Stimulated activated CD8-positive, alpha-beta memory T cell treated with anti-CD3 and anti-CD28 coated beads, Interleukin-4, amount 100 ng/mL, for 1 hour (primary cell): ENCODE measurements at places on chromosomes 5 and 9.

DNA sequence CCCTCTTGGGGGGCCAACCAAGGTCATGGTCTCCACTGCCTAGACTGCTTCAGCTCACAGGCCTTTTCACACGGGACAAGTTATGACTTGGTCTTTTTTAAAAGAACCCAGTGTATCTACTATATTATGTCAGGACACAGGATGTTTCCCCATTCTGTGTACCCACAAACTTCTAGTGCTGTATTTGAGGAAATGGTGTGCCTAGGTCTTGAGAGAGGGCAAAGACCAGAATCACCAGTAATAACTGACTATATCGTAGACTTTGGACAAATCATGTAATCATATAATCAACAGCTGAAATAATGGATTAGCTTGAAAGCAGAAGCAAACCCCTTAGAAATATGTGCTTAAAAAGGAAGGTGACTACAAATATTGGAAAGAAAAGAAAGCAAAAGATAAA, 133.3 kb downstream of the ARL15 start:
- DNase-seq = no peak

DNA sequence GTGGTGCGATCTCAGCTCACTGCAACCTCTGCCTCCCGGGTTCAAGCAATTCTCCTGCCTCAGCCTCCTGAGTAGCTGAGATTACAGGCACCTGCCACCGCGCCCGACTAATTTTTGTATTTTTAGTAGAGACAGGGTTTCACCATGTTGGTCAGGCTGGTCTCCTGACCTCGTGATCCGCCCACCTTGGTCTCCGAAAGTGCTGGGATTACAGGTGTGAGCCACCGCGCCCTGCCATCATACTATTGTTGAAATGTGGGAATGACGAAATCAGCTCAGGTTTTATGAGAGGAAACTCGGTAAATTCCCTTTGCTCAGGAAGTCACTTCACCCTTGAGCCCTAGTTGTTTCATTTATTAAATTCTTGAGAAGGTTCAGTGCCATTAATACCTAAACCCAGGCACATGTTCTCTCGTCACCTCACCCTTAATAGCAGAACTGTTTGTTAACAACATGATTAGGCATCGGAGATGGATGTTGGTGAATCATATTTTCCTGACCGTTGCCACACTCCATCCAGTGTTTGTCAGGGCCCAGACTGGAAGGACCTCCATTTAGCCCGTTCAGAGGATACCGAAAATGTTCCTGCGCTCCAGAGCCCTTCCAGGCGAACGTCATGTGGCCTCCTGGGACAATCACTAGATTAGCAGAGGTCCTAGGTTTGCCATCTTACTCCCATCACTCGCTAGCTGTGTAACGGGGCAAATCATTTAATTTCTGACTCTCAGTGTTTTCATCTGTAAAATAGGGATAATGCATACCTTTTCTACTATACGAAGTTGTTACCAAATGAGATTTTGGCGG, 20.0 kb upstream of the CREBRF start:
- DNase-seq = no peak

- no peak for DNase-seq
These were observed 597.9 kb upstream of the SGCD start for GRCh38 chr5:155728857-155729683.

GRCh38 chr5:169013208-169013728, 287.7 kb downstream of the SLIT3 start:
- DNase-seq = no peak

GRCh38 chr9:37324261-37324683, 98.2 kb upstream of the GRHPR start:
- DNase-seq = no peak

DNA sequence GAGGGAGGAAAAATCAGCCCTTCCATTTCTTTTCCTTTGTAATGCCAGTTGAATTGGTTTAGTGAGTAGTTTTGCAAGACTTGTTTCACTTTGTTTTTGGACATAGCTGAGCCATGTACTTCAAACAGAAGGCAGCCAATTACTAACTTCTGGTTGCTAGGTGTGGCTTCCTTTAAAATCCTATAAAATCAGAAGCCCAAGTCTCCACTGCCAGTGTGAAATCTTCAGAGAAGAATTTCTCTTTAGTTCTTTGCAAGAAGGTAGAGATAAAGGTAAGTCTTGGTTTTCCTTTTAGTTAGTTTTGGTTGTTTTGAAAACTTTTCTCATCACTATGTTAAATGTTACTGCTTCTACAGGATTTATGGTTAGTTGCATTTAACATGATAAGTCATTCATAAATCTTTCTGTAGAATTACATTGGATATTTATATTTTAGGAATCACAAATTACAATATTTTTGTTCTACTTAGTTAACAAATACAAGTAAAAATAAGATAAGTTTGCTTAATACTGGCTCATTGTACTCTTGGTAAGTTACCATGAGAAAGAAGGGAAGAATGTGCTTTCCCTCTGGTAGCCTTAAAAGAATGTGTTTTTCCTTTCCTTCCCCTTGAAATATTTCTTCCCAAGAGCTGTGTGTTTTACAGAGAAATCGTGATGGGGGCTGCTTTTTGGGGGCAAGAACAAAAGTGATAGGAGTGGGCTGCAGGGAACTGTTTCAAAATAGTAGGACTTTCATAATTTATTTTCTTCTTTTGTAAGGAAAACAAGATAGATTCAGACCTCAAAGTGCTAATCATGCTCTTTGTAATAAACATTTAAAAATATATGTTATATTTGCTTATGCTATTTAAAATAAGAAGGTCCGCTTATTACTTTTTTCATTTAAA, at the start of gene ANXA1:
Gene ANXA1, plus strand, starts transcription at position 213 of the 890 bp plus-strand sequence. CDS start 6,671 bp downstream, outside the sequence.
- no peak for DNase-seq

GRCh38 chr9:104992659-104993058, 64.7 kb upstream of the ABCA1 start:
- DNase-seq = no peak

DNA sequence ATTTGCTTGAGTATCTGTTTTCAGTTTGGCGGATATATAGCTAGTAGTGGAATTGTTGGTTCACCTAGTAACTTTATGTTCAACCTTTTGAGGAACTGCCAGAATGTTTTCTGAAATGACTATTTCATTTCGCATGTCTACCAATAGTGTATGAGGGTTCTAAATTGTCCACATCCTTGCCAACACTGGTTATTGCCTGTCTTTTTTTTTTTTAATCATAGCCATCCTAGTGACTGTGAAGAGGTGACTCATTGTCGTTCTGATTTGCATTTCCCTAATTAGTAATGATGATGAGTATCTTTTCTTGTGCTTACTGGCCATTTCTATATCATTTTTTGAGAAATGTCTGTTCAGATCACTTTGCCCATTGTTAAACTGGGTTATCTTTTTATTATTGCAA, 52.5 kb downstream of the PRLR start:
- no peak for DNase-seq

- no peak for DNase-seq
These were observed 12.8 kb upstream of the TYRP1 start for GRCh38 chr9:12680341-12680740.
